ENCODE measurements at places on chromosomes 5 and 9. TPM values are rescaled to one million over a fixed set of nuclear protein-coding genes. Genes with fewer than 3 reads are reported as not detected.

ZNF454 gene
- 0.69 TPM for total RNA-seq

FAXDC2 gene
- total RNA-seq, result 15.9 TPM

FAM78A gene
- 5.3 TPM for total RNA-seq

HAPLN1 gene
- under 0.01 TPM for total RNA-seq

FAM153A gene
- total RNA-seq, result not detected

GABRA1 gene
- total RNA-seq, result not detected

SLC4A9 gene
- under 0.01 TPM for total RNA-seq

PFDN1 gene
- 48.6 TPM for total RNA-seq

NFIL3 gene
- 3.6 TPM for total RNA-seq

CNTNAP3B gene
- 361 TPM for total RNA-seq

FCN2 gene
- not detected for total RNA-seq

ACOT12 gene
- total RNA-seq, result not detected

ANXA2R gene
- total RNA-seq, result 13.0 TPM

PCDHB11 gene
- 0.16 TPM for total RNA-seq

RRAGA gene
- total RNA-seq, result 35.6 TPM

MYORG gene
- total RNA-seq, result 3.9 TPM

CCNI2 gene
- total RNA-seq, result 0.06 TPM

SHC3 gene
- 0.19 TPM for total RNA-seq
